ENCODE measurements at places on chromosomes 3 and 15.

DNA sequence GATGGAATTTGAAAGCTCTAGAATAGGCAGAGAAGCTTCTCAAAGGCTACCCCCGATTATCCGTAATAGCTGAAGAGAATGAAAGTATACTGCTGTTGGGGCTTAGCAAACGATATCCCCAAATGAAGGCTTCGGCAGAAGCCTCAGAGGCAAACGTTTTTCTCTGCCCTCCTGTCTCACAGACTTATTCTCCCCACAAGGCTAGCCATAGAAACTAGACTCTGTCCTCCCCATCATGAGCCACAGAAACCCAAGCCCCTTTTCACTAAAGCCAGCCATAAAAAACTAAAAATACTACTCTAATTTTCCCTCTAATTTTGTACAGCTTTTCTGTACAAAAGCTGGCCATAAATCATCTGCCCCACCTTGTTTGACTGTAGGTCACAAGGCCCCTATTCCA, 413.4 kb upstream of the CFAP20DC start:
- no peak for DNase-seq

DNA sequence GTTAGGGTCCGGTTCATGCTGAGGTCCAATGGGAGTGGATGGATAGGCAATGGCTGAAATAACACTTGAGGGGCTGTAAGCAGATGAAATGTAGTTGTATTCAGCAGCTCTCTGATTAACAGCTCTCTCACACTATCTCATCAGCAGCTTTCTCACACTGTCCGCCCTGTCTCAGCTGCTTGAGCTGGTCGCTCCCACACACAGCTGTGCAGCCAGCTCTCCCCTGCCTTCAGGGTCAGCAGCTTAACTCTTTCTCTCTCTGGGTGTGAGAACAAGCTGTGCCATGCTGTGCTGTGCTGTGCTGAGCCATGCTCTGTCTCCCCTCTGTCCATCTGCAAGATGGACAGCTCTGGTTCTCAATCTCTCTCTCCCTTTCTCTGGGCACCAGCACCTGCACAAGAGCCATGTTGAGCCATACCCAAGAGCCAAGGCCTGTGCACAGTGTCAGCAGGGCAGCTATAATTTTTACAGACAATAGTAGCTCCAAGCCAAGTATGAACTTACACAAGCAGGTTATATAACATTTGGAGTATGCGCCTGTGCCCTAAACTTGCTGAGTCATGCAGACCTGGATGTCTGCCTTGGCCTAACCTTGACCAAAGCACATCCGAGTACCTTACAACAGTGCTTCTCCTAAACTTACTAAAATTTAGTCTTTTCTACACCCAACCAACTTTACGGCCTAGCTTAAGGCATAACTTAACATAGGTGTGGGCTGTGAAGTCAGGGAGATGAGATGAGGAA, 291.3 kb upstream of the TRIM42 start:
- DNase-seq: no peak

GRCh38 chr3:55795746-55796145, 308.6 kb upstream of the WNT5A start:
- DNase-seq: no peak

GRCh38 chr15:66757030-66757429, 55.0 kb downstream of the SMAD6 start:
- no peak for DNase-seq

GRCh38 chr3:98869391-98869790, 32.1 kb downstream of the DCBLD2 start:
- no peak for DNase-seq

DNA sequence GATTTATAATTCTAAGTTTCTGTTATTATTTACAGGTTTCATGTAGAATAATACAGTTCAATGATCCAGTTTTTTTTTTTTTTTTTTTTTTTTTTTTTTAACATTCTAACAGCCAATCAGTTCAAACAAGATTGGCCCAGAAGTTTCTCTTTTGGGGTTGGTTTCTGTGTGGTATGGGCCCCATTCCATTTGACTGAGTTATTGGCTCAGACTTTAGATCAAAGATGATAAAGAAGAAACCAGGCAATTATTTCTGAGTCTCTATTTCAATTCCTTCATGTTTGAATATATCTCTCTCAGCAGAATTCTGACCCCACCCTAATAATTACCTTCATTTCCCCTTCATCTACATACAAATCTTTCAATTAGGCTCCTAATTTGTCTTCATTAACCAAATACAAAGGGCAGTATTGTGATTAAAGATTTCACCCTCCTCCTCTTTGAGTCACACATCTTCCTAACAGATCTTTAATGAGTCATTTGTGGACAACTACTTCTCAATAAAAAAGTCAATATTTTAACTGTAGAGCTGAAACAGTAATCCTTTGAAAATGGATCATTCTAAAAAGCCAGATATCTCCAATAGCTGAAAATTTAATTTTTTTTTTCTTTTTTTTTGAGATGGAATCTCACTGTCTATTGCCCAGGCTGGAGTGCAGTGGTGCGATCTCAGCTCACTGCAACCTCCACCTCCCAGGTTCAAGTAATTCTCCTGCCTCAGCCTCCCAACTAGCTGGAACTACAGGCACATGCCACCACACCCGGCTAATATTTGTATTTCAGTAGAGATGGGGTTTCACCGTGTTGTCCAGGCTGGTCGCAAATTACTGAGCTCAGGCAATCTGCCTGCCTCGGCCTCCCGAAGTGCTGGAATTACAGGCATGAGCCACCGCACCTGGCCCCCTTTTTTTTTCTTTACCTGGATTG, 878.8 kb downstream of the NAALADL2 start:
- no peak for DNase-seq

Data from hippocampal formation (tissue), 2 donors.